ENCODE measurements at places on chromosomes 12 and 14.

GRCh38 chr12:1731019-1731687, 40.3 kb downstream of the ADIPOR2 start:
- no peak for DNase-seq

GRCh38 chr14:74965486-74966153, 10.2 kb upstream of the PGF start:
- no peak for DNase-seq

DNA sequence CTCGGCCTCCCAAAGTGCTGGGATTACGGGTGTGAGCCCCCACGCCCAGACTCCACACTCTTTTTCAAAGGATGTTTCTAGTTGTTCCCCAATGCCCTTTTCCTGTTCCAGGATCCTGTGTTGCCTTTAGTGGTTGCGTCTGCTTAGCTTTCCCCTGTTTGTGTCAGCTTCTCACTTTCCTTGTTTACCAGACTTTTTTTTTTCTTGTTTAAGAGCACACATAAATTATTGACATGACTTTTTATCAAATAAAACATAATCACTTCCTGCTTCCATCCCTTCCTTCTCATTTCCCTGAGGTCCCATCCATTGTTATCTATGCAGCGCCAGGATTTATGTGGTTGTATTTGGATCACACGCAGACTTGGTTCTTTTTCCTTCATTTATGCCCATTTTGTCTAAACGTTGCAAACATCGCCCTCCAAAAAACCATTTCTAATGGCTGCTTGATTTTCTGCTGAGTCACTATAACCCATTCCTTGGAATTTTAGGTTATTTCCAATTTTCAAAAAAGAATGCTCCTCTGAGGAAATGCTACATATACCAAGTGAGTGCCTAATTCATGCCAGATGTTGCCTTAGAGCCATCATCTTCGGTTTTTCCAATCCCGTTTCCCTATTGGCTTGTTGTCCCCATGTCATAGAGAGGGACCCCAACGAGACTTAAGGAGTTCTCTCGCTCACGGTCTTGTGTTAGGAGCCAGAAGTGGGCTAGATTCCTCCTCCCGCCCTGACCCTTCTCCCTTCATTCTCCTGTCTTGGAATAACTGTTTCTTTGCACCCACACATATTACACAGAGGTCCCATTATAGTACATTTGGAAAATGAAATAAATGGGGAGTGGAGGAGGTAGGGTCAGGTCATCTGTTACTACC, 13.5 kb upstream of the CYP46A1 start:
- DNase-seq, result no peak

- no peak for DNase-seq
Measured at GRCh38 chr14:61471297-61472005, 150.1 kb downstream of the PRKCH start.

DNA sequence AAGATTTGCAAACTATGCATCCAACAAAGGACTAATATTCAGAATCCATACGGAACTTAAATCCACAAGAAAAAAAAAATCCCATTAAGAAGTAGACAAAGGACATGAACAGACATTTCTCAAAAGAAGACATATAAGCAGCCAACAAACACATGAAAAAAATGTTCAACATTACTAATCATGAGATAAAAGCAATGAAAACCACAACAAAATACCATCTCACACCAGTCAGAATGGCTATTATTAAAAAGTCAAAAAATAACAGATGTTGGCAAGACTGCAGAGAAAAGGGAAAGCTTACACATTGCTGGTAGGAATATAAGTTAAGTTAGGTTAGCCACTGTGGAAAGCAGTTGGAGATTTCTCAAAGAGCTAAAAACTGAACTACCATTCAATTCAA, 16.2 kb downstream of the CDK17 start:
- no peak for DNase-seq
